ENCODE measurements at places on chromosomes 5 and 9. TPM values are rescaled to one million over a fixed set of nuclear protein-coding genes. Genes with fewer than 3 reads are reported as not detected.

Gene FOXD4L5
- total RNA-seq, result 0.37 TPM

Gene ZNF608
- not detected for total RNA-seq

Gene PRDM9
- not detected for total RNA-seq

Gene ENTPD2
- 0.39 TPM for total RNA-seq

DNA sequence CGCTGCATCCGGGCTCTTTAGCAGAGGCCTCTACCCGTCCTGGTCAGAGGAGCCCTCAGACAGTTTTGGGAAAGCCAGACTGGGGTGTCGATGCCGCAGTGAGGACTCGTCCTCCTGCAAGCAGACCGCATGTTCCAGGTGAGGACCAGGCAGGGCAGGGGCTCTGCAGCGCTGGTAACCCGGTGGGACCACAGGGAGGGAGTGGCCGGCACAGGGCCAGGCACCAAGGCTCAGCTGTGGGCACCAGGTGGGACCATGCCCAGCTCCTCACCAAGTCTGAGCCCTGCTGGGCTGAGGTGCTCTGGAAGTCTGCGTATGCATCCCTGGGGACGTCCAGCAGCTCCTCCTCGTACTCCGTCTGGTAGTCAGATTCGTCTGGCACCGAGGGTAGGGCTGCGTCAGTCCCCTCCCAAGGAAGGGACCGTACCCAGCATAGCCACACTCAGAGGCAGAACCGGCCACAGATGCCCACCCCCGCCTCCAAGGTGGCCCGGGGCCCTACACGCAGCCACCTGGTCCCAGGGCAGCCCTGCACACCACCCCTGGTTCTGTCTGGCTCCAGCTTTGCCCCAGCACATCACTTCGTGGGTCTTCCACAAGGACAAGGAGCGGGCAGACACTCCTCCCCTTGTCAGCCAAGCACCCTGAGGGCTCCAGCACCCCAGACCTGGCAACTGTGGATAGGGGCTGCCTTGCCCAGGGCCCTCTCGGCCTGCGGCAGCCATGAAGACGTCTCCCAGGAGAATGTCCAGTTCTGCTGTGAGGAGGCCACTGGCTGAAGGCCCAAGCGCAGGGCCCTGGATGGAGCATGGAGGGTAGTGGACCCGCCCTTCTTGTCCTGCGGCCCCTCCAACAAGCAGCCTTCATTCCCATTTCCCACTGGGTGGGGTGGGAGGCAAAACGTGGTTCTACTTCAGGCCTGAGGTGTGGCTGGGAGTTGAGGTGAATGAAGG is 1.5 kb upstream of the NSMF start:
- no peak for ATAC-seq

GRCh38 chr5:139147483-139148087 is 50.6 kb downstream of the SIL1 start:
- ATAC-seq, result no peak

DNA sequence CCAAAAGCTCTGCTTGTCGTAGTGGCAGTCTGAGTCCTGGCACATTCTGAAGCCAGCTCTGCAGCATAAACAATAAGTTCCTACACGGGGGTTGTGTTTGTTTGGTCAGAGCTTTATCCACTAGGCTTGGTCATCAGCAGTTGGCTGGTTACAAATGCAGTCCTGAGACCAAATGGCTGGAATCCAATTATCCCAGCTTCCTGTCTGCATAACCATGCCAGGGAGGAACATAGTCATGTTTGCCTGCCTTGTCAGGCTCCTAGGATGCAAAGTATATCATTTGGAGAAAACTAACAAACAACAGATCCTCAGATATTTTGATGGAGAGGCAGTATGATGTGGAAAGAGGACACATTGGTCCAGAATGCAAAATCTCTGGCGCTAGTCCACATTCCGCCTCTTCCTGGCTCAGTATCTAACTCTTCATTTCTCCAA is 85.8 kb downstream of the FBXO38 start:
- ATAC-seq, result no peak

Data from activated T-helper 17 cell treated with anti-CD3 and anti-CD28 coated beads, Interleukin-2, amount 50 U/mL, for 72 hours (primary cell).